ENCODE measurements at places on chromosomes 4 and X.

DNA sequence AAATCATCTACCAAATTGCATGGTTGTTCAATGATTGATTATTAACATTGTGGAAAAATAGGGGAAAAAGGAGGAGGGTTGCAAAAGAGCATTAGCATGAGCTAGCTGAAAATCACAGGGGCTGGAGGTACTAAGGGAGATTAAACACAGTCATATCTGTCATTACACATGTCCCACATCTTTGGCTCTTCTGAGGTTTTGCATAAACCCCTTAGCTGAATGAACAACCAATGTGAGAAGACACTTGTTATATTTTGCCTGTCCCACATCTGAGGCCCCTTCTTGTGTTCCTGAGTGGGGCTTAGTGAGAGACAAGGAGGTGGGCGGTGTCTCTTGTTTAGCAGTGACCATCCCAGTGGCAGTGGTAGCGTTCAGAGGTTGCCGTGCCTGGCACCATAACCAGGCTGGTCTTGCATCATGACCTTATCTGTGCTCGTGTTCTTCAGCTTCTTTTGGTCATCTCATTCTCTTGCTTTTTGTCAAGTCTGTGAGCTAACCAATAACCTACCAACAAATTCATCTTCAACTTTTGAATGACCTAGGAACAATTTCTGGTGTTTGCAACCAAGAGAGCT, 95.6 kb downstream of the MID1IP1 start:
- no peak for DNase-seq

GRCh38 chr4:148288448-148288847, 153.8 kb downstream of the NR3C2 start:
- no peak for DNase-seq

GRCh38 chr4:54067166-54067565, 2.8 kb upstream of the CHIC2 start:
- no peak for DNase-seq

DNA sequence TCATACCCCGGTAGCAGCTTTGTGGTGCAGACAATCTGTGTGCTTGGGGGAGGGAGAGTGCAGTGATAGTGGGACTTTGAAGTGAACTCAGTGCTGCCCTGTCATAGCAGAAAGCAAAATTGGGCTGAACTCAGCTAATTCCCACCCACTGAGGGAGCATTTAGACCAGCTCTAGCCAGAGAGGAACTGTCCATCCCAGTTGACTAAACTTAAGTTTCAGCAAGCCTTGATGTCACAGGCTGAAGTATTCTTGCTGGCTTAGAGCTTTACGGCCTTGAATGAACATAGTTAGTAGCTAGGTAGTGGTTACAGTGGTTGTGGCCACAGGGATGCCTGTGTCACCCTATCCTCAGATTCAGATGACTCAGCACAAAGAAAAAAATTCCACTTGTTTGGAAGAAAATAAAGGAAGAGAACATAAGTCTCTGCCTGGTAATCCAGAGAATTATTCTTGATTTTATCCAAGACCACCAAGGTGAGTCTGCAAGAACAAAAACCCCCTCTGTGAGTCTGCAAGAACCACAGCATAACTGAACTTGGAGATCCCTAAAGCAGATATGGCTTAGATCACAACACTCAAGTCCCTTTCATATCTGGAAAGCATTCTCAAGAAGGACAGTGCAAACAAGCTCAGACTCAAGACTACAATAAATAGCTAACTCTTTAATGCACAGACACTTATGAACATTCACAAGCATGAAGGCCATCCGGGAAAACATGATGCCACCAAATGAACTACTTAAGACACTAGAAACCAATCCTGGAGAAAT, 39.4 kb downstream of the ADH7 start:
- no peak for DNase-seq

GRCh38 chr4:118774989-118775388, 60.9 kb downstream of the SEC24D start:
- DNase-seq, result no peak

GRCh38 chr4:15809058-15809457, 30.9 kb downstream of the CD38 start:
- no peak for DNase-seq

DNA sequence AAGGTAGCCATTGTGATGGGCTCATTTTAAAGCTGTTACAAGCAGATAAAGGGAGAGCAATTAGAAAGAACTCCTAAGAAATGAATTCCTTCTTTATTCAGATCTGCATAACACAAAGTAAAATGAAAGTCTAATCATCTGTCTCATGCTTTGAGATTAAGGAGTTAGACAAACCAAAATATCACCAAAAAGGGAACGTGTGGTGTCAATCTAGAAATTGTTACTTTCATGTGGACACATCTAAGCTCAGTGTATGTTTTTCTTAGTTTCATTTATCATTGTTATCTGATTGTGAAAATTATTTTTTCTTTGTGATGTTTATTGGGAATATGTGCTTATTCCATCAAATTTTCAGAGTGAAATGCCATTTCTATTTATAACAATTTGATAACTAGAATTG, 80.3 kb downstream of the BANK1 start:
- no peak for DNase-seq

DNA sequence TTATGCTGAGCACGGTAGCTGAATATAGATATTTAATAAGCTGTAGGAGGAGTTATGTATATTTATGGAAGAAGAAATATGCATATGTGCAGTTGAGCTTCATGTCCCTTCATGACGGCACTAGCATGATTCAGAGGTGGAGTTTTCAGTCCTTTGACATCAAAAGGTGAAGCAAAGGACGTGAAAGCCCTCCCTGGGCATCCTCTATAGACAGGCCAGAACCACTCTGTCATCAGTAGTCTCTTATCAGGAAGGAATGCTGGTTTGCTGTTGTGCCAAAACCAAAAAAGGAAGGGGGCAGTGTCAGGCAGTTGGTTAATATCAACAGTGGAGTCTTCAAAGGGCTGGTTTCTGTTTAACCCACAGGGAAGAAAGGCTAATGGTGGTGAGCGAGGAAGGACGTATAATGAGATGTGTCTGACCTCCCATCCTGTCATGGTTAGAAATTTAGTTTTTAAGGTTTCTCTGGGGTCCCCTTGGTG, 23.5 kb upstream of the IL2 start:
- DNase-seq, result no peak

DNA sequence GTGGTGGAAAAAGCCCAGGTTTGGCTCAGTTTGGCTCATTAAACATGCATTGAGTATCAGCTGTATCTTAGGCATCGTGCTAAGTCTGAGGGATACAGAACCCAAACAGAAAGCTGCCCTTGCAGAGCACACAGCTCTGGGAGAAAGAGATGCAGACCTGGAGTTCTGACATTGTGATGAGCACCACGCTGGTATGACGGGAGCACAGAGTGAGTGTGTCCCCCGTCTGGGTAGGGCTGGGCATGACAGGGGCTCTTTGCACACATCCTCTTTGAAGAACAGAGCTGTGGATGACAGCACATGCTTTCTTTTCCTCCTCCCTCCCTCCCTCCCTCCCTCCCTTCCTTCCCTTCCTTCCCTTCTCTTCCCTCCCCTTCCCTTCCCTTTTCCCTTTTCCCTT, 52.2 kb downstream of the CLCN4 start:
- no peak for DNase-seq

DNA sequence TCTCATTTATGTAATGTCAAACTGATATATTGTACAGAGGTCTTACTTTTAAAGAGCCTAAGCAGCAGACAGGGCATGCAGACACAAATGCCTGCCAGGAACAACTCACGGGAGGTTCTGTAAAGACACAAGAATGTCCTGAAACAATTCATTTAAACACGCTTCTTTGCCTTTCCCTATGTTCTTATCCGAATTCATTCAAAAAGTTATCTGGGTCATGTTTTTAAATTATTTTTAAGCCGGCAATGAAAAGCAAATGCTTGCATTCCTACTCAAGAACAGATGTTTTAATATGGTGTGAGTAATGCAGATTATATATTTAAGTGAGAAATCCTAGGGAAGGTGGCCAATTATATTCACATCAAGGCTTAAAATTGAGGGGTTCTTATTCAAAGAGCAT, 192.6 kb downstream of the PDGFC start:
- DNase-seq, result no peak

DNA sequence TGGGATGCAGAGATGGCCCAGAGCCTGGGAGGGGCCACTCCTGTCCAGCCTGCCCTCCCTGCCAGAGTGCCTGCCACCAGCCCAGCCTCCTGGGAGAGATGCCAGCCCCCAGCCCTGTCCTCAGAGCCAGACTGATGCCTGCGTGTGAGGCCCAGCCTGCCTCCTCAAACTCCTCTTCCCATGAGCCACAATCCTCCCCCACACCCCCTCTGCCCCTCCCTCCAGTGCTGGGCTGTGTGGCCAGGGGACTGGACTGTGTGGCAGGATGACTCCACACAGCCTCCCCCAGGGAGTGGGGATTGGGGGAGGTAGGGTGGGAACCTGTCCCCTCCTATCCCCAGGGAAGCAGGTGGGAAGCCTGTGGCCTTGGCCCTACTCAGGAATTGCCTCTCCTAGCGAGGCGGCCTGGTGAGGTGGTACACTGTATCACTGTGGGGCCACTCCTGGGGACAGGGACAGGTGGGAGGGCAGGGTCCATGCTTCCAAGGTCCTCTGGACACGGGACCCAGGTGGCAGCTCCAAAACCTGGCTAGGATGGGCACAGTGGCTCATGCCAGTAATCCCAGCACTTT, 4.3 kb upstream of the SH3BP2 start:
- DNase-seq, result no peak

DNA sequence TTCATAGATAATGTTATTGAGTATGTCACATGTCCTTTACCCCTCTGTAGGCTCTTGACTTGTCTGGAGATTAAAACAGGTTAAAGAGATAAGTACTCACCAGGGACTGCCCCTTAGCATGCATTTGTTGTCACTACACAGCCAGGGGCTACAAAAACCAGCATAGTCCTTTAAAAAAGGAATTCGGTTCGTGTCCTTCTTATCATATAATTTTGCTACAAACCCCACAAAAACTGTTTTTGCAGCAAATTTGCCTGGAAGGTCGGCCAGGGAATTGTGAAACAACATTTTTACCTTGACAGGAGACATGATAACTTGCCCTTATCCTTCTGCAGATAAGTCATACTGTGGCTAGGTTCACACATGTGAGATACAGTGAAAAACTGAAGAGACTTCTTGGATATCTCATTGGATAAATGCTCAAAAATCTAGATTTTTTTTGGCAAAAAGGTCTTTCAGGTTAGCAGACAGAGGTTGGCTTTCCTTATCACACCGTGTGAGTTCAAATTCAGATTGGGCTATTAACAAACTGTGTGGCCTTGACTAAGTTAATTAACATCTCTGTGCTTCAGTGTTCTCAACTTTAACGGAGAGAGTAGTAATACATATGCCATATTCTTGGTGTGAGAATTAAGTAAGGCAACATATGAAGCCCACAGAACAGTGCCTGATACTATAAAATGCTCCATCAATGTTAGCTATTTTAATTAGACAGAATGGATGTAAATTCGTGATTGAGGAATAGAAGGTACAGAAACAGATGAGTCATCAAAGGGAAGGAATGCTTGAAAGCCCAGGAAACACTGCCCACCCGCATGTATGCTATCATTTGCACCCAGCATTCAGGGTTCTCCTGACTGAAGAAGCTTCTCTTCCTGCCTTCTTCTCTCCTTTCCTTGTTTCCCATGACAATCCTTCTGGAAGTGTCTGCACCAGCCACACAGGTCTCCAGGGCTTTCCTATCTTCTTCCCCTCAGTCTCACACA, 30.0 kb downstream of the FAM9C start:
- DNase-seq, result no peak

GRCh38 chrX:31356275-31357212, 284.7 kb upstream of the FTHL17 start:
- DNase-seq, result no peak

DNA sequence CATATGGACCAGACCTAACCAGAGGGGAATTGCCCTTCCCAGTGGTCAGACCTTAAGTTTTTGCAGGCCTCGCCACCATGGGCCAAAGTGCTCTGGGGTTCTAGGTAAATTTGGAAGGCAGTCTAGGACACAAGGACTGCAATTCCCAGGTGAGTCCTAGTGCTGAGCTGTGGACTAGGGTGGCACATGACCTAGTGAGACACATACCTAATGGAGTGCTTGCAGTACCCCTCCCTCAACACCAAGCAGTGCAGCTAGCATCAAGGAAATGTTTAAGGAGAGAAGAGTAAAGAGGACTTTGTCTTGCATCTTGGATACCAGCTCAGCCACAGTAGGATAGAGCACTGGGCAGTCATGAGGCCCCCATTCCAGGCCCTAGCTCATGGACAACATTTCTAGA, 60.8 kb downstream of the BRCC3 start:
- no peak for DNase-seq

GRCh38 chr4:116449764-116450163, 635.6 kb downstream of the TRAM1L1 start:
- peak; percentile 3 for DNase-seq

GRCh38 chrX:15167826-15168225, 102.1 kb downstream of the ASB9 start:
- DNase-seq, result no peak

- DNase-seq, result peak; percentile 75
Observed at GRCh38 chr4:147550626-147551246, 66.5 kb upstream of the TMEM184C start.

Measured in SK-N-DZ (cell line).